Testis (tissue), 5 donors: ENCODE measurements at places on chromosomes 2 and 18. TPM values are rescaled to one million over a fixed set of nuclear protein-coding genes. Genes with fewer than 3 reads are reported as not detected.

Gene LBX2
- total RNA-seq, result 1.4 TPM

DNA sequence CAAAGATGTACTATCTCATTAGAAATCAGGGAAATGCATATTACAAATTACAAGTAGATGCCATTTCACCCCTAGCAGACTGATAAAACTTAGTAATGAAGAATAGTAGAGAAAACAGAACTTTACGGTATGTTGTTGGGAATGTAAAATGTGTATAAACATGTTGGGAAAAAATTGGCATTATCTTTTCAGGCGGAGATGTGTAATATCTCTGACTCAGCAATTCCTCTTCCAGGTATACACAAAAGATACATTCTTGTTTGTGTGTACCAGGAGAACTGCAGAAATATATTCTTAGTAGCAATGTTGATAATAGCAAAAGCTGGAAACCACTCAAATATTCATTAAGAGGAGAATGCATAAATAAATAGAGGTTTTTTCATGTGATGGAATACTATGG is 204.5 kb downstream of the LPIN1 start:
- H3K27ac ChIP-seq, result no peak overlapping the region
- no peaks in the 10 kb centered on the region for H3K27me3 ChIP-seq

DNA sequence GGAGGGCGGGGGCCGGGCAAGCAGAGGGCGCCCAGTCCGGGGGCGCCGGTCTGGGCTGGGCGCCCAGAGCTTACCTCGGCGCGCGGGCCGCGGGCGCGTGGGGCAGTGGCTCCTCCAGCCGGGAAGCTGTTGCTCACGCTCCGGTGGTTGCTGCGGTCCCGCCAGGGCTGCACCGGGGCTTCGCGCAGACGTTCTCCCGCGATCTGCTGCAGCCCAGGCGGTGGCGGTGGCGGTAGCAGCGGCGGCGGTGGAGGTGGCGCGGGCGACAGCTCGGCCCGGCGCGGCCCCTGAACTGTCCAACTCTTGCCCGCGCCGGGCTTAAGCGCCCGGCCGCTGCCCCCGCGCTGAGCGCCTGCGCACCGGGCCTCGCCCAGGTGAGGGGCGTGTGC is 391 bp downstream of the ZNF385B start:
- no peaks in the 10 kb centered on the region for H3K27me3 ChIP-seq
- H3K27ac ChIP-seq, result peak overlapping the region; percentile 45
- H3K36me3 ChIP-seq, result no peaks in the 10 kb centered on the region

GRCh38 chr2:240930096-240930630 is 24.0 kb downstream of the CROCC2 start:
- no peaks in the 10 kb centered on the region for H3K36me3 ChIP-seq
- H3K4me3 ChIP-seq, result no peak overlapping the region
- H3K27me3 ChIP-seq, result no peaks in the 10 kb centered on the region
- peaks cover 13% of the 10 kb centered on the region for H3K4me1 ChIP-seq
- no peak overlapping the region for H3K27ac ChIP-seq
- peak; percentile 8 for DNase-seq
